ENCODE measurements at places on chromosomes 4 and X.

- no peak for DNase-seq
Measured at GRCh38 chr4:76301068-76301774, 5.3 kb upstream of the STBD1 start.

DNA sequence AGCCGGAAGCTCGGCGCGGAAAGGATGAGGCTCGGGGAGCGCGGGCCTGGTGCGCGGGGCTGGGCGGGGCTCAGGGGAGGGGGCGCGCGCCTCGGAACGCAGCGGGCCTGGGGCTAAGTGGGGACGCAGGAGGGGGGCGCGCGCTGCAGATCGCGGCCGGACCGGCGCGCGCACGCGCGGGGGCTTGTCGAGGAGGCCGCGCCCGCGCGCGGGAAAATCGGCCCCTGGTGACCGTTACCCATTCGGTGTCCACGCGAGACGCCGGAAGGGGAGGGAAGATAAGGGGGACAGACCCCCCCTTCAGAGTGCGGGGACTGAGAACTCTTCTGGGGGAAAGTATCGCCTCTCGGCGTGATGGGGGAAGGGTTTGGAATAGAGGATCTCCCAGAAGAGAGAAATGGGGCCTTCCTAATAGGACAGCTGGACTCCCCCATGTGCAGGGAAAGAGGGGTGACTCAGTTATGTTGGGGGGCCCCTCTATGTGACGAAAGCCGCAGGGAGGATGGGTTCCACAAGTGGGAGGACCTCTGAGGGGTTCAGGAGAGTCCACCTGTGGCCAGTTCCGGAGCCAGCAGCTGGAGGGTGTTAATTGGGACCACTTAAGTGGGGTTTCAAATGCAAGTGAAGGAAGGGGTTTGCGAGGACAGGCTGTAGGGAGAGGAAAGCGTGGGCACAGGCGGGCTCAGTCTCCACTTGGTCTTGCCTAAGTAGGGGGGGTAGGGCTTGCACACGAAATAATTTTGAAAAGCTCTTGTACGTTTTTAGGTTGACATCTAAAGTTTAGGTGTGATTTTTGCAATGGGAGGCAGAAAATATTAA lies 584 bp downstream of the SUV39H1 start:
- no peak for DNase-seq

DNA sequence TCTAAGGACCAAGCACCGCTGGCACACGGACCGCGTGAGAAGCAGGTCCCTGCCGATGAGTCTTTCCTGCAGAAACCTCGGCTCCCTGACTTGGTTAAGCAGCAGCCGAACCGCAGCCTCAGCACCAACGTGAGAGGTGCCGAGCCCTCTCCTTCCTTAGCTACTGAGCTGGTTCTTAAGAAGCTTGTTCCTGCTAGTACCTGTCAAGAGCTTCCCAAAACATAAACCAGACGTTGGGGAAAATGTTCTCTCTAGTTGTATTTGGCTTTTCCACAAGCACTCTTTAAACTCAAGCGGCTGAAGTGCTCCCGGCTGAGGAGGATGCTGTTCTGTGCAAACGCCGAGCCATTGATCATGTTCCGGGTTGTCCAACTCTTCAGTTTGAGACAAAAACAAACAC lies 29.3 kb upstream of the TLR3 start:
- no peak for DNase-seq

DNA sequence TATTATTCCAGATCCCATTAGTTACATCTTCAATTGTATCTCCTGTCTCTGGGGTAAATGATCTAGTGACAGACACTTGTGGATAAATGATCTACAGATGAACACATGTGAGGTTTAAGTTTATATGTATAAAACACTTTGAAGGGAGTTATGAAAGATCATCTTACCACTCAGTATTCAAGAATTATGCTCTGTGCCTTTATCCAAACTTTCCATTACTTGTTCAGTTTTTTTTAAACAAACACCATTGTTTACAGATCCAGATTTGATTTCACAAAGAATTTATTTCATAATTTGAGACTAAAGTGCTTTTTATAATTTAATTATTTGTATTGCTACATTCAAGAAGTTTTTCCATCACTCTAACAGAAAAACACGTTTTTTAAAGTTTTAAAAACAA lies 142.5 kb downstream of the HHIP start:
- no peak for DNase-seq

DNA sequence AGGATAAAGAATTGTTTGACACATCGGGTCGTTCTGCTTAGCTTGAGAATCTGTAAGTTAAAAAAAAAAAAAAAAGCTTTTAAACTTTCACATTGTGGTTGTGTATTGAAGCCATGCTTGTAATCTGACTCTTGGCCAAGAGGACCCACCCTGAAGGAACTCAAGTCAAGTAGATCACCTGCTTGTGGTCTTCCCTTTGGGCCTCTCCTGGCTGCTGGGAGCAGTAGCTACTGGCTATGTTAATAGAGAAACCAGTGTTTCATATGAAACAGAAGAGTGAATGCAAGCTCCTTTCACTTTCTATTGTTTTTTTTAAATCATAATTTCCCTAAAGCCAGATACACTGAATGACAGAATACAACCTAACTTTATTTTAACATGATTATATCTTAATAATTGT lies 402.4 kb upstream of the NDST4 start:
- DNase-seq, result no peak

Measured in colonic mucosa (tissue), 4 donors.